ENCODE measurements at places on chromosomes 6 and 20.

DNA sequence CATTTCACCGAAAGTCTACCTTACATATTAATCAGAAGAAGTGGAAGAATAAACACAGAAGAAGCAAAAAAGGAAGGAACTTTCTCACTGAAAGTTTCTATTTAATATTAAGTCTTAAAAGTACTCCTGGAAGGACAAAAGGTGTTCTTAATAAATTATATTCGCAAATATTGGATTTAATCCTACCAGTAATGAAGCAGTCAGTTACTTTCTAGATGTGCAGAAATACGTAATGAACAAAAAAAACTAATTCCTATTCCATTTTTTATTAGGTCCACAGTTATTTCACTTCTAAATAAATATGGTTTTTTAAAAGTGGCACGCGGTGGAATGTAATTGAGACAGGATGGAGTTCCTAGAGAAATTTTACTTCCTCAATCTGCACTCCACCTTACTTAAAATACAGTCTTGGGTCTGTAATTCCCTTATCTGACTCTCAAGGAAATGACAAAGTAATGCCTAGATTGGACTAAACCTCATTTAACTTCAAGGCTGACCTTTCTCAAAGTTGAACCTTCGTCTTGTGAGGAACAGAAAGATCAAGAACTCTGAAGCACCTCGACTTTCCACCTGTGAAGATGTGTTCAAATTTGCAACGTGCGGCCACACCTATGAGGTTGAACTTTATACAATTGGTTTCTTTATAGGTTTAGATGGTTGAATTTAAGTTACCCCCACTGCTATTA is 1.1 kb upstream of the TRAM2 start:
- DNase-seq: no peak

DNA sequence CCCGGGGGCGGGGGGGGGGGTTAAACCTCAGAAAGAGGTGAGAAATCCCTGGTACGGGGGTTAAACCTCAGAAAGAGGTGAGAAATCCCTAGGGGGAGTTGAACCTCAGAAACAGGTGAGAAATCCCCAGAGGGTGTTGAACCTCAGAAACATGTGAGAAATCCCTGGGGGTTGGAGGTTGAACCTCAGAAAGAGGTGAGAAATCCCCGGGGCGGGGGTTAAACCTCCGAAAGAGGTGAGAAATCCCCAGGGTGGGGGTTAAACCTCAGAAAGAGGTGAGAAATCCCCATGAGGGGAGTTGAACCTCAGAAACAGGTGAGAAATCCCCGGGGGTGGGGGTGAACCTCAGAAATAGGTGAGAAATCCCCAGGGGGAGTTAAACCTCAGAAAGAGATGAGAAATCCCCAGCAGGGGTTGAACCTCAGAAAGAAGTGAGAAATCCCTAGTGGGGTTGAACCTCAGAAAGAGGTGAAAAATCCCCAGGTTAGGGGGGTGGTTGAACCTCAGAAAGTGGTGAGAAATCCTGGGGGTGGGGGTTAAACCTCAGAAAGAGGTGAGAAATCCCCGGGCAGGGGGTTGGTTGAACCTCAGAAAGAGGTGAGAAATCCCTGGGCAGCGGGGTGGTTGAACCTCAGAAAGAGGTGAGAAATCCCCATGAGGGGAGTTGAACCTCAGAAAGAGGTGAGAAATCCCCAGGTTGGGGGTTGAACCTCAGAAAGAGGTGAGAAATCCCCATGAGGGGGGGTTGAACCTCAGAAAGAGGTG is 87.4 kb downstream of the PLG start:
- no peak for DNase-seq

GRCh38 chr20:20711413-20711812 is 1.0 kb downstream of the RALGAPA2 start:
- peak; percentile 17 for DNase-seq

- peak; percentile 6 for DNase-seq
Observed at GRCh38 chr6:19851241-19852089, 14.3 kb downstream of the ID4 start.

GRCh38 chr20:33833333-33833732 is 22.2 kb downstream of the CHMP4B start:
- DNase-seq: no peak

GRCh38 chr20:50258790-50259483 is 68.3 kb downstream of the CEBPB start:
- no peak for DNase-seq

- DNase-seq: no peak
Observed at GRCh38 chr20:11090751-11091150, 417.0 kb upstream of the JAG1 start.

DNA sequence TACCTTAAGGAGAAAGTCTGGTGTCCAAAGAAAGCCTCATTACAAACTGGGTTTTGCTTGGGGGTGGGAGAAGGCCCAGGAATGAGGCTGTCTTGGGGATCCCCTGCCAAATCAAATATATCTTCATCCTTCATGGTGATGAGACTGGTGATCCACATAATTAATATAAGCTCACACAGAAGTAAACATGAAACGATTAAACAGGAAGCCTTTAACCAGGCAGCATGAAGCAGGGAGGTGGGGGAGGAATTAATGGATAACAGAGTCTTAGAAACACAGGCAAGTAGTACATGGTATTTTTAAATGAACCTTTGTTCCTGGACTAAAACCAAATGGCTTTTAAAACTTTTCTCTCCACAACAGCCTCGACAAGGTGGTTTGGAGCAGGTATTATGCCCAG is 437.5 kb downstream of the TFAP2A start:
- DNase-seq: no peak

GRCh38 chr20:51958099-51959065 is 156.1 kb upstream of the SALL4 start:
- DNase-seq: no peak

DNA sequence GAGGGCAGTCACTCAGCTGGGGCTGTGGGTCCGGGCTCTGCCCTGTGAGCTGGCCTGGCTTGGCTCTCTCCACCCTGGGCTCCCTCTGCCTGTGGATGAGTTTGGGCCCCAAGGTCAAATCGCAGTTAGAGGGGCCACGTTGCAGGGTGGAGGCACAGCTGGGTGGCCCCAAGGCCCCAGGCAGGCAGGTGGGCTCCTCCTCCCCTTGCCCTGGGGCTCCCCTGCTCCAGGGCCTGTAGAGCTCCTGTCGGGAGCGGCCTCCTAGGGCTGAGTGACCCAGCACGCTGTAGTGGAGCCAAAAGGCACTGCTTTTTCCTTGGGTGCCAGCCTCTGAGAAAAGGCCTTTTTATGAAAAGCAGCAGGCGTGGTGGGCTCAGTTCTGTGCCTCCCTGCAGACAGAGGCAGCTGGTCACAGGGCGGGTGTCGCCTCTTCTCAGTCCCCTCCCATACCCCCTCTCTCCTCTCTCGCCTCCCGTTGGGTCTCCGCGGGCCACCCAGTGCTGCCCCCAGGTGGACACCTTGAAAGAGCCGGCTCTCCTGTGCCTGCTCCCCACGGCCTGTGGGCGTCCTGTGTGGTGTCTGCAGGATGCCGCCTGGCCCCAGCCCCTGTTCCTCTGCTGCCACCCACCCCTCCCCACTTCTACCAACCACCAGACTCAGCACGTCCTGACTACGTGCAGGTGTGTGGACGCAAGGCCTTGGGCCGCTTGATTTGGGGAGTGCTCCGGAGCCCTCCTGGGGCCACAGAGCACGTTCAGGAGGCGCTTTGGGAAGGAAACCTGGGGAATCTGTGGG is 13.2 kb downstream of the SS18L1 start:
- DNase-seq: peak; percentile 81
